ENCODE measurements at places on chromosomes 13 and 19.

GRCh38 chr13:29103065-29103800, 283.1 kb downstream of the MTUS2 start:
- no peak for DNase-seq

DNA sequence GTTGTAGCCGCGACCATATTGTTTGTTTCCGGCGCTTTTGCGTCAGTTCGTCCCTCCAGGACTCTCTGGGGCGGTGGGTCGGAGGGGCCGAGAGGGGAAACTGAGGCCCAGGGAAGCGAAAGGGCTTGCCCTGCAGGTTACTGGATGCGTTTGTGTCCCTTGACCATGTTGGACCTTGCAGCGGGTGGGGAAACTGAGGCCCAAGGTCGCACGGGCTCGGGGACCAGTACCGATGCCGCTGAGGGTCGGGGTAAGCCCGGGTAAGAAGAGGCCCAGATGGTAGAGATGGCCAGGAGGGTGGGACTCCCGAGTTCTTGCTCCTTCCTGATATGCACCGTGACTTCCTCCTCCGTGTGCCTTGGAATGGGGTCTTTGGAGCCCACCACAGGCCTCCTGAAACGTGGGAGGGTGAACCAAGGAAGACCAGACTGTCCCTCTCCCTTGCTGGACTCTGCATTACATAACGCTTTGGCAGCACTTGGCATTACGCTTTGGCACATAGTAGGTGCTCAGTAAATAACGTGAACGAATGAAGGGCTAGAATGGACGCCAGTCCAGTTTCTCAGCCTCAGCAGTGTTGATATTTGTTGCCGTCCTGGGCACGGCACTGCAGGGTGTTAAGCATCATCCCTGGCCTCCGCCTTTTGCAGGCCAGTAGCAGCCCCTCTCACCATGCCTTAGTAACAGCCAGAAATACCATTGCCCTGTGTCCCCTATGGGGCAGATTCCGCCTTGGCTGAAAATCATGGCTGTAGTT, 743 bp downstream of the CHAF1A start:
- peak; percentile 55 for DNase-seq

DNA sequence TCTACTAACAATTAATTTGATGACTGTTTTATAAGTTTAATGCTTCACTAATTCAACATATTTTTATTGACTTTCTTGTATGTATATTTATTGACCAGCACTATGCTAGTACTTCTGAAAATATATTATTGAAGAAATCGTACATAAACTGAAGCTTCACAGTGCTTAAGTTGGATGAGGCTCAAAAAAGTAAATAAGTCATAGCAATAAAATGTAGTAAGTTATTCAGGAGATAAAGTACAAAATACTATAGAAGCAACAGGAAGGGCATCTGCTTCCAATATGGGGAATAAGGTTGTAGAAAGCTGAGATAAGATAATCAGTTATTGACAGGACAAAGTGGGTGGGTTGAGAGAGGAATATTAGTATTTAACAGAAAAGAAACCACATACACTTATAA, 944.9 kb upstream of the MIR17HG start:
- DNase-seq: no peak

- DNase-seq: no peak
These were observed 3.2 kb downstream of the MAP2K2 start for GRCh38 chr19:4120559-4121272.

- no peak for DNase-seq
These were observed 496.7 kb downstream of the COG6 start for GRCh38 chr13:40152145-40152544.

DNA sequence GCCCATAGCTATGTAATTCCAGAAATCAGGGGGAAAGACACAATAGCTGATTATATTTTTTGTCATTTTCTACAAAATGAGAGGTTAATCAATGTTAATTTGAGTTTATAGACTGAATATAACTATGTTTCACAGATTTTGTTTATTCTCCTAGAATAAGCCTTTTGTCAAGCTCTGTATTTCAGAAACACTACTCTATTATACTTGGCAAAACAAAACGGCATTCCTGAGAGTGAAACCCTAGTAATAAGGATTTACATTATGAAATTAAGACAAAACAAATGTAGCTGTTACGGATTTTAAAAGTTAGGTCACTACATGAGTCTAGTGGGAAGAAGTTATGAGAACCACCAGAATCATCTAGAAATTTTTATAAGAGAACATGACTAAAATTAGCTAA, 334.2 kb downstream of the KLF12 start:
- DNase-seq: no peak

- DNase-seq: no peak
These were observed 595.5 kb upstream of the KLHL1 start for GRCh38 chr13:70703755-70704154.
